Activated T-cell treated with anti-CD3 and anti-CD28 coated beads, Interleukin-2, amount 50 U/mL, for 72 hours (primary cell): ENCODE measurements at places on chromosomes 11 and 22.

DNA sequence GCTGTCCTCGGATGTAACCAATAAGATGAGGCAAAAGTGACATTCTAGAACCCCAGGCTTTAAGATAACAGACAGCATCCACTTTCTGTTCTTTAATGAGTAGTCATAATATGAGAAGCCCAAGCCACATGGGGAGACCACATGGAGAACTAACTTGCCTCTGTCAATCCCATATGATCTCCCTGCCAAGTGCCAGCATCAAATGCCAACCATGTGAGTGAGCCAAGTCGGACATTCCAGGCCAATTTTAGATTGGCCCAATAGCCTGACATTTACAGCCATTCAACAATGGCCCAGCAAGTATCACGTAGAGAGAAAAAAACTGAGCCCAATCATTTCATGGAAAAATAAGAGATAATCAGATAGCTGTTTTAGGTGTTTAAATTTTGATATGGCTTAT is 2048.3 kb upstream of the RAG2 start:
- DNase-seq: no peak

DNA sequence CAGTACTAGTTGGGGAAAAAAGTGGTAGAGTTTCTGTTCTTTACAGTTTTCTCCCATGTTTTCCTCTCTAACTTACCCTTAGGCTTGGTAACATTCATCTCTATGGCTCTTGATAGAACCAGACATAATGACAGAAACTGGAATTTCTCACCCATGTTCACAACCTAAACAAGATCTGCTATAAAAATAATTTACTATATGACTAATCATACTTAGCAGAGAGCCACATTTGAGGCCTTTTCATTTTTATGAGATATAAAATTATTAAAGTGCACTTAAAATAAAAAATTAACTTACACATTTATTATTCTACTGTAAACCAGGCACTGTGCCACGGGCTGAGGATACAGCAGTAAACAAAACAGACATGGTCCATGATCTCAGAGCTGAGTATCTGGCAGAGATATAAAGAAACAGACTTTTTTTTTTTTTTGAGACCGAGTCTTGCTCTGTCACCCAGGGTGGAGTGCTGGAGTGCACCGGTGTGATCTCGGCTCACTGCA is 98.1 kb downstream of the GAB2 start:
- no peak for DNase-seq

- DNase-seq: no peak
These were observed 31.4 kb upstream of the CLDN5 start for GRCh38 chr22:19555651-19556050.

- peak; percentile 65 for DNase-seq
These were observed 35.0 kb upstream of the SORL1 start for GRCh38 chr11:121417055-121417551.

GRCh38 chr11:12673601-12673923 is 659 bp upstream of the TEAD1 start:
- no peak for DNase-seq

GRCh38 chr22:37808294-37808657 is 542 bp downstream of the GCAT start:
- no peak for DNase-seq

- no peak for DNase-seq
These were observed 86.0 kb downstream of the MAML2 start for GRCh38 chr11:96257036-96257435.

DNA sequence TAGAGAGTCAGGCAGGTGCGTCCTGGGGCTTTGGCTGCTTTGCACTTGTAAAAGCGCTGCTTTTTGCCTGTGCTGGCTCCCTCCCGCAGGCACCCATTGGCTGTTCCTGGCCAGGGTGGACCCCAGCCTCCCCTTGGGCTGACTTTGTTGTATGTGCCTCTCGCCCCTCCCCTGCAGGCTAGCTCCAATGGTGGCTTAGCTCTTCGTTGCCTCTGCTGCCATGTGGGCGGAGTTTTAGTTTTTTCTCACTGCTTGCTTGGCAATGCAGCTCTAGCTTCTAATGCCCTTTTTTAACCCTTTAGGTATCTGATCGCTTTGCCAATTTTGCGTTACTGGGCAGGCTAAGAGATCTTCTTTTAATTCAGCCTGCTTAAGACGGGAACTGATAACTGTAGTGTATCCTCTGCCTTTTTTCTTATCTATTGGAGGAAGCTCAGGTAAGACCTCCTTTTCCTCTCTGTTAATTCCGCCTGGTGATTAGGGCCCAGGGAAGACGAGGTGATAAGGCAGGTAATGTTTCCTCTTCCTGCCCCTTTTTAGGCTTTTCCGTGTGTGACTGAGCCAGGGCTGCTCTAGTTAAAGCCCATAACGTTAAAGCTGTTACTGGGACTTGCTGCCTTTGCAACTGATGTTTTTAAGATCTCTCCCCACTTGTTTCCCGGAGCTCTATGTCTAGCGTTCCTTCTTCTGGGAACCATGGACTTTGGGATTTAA is 11.7 kb upstream of the GLYATL1 start:
- peak; percentile 12 for DNase-seq

DNA sequence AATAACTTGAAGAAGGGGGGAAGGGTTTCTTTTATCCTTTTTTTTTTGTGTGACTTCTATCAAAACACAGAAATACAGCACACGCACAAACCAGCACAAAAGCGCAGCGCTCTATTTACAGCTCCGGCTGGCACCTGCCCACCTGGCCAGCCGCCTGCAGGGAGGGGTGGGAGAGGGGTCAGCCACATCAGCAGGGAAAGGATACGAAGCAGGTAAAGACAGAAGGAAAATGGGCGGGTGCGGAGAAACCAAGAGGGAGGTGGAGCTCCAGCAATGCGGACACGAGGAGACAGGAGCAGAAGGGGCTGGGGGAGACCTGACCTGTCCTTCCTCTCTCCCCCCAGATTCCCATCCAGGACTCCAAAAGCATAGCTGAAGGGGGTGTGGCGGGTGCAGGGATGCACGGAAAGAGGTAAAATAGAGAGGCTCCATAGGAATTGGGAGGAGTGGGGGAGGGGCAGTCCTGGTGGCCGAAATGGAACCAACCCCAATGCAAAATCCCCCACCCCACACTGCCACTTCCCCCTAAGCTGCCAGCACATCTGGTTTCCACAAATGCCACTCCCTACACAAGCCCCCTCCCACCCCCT is 14.1 kb downstream of the CXCR5 start:
- DNase-seq: no peak

- no peak for DNase-seq
These were observed 71.4 kb upstream of the SEZ6L start for GRCh38 chr22:26097840-26098239.

- peak; percentile 31 for DNase-seq
These were observed 63.6 kb downstream of the NFAM1 start for GRCh38 chr22:42368379-42369249.

GRCh38 chr11:83159902-83160865 is 3.3 kb downstream of the PCF11 start:
- DNase-seq: no peak

DNA sequence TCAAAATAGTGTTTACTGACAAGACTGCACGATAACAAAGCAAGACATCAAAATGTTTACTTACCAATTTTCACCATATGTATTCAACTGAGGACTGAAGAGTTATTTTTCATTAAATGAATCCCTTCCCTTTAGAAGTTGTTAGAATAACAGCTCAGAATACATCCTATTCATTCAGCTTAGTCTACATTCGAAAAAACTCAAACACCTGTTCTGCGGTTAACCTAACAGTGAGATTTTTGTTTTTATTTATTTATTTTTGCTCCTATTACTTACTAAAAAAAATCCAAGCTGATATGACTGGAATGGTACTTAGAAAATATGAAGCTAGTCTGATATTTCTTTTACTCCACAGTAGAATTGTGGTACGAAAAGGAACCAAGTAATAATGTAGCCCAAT is 10.0 kb downstream of the KCNA4 start:
- DNase-seq: no peak

DNA sequence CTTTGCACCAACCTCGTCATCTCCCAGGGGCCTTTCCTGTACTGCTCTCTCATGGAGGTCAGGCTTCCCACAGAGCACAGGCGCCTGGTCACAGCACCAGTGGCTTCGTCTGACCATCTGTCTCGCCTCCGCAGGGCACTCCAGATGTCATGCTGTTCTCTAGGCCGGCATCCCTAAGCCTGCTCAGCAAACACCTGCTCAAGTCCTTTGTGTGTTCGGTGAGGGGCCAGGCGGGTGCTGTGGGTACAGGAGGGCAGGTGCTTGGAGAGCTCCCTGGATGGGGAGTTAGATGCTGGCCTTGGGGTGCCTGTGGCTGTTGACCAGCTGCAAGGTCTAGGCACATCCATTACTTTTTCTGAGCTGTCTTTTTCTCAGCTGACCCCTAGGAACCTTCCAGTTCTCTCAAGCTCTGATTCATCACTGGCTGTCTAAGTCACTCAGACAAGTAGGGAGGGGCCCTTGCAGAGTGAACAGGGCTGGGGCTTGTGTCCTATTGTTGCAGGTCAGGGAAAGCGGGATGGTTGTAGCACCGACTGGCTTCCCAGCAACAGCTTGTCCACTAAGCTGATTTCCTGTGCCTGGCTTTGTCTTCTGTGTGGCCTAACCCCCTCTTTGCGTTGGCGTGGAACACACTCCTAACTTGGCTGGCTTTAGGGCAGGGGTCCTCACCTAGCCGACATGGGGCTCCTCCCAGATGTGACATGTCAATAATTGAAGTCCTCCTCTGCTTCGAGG is 9.2 kb downstream of the CLDN5 start:
- no peak for DNase-seq

- DNase-seq: peak; percentile 73
These were observed at the start of gene IFITM1 for GRCh38 chr11:313787-314553. IFITM1 (plus strand) TSS chr11:314040; CDS start chr11:314171, 131 bp downstream.

DNA sequence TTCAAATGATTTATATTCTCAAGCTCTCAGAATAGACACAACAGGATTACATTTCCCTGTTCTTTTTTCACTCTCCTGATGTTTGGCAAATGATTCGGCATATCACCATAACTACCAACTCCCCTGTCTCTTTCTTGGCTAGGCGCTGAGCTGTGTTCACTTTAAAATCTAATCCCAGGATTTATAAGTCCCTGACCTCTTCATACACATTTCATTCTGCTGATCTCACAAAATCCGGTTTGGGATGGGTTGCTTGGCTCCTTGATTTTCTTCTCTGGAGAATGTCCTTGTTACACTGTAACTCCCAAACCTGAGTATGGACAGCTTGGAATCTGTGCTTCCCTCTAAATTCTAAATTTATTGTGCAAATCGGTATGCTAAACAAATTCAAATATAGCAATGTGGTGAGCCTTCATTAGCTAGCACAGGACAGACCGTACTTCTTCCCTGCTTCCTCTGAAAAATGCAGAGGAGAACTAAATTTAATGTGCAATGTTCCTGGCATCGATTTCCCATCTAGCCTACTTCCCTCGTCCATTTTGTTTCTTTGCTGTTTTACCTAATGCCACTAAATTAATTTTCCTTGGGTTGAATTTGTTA is 858.5 kb upstream of the FAT3 start:
- no peak for DNase-seq

GRCh38 chr11:71986131-71986530 is 12.6 kb upstream of the IL18BP start:
- no peak for DNase-seq

DNA sequence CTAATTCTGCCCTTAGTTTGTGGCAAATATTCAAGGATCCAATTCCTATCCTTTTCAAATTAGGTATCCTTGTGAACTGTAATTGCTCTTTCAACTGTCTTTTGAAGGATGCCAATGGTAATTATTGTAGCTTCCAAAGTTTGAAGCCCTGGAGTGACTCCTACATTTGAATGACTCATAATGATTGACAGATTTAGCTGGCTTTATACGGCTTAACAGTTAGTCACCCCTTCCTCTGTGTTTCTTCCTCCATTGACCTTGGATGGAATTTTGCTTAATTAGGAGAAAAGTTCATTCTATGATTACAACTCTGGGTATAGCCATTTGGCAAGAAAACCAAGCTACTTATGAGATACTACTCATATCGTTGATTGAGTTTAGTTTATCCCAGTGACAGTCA is 639.3 kb upstream of the KIRREL3 start:
- no peak for DNase-seq

- no peak for DNase-seq
These were observed 3.8 kb upstream of the INCENP start for GRCh38 chr11:62120001-62120400.

DNA sequence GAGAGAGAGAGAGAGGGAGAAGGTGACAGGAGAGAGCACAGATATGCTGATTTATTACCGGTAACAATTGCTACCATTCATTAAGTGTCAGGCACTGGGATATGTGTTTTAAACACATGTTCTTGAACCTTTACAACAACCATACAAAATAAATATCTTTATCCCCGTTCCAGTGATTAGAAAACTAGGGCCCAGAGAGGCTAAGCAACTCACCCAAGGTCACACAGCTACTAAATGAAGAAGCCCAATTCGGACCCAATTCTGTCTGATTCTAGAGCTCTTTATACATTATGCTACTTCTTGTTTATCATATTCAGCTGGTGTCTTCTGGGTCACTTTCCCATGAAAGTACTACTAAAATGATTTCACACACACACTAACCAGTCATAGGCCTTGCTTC is 154.0 kb upstream of the RAG2 start:
- no peak for DNase-seq

- no peak for DNase-seq
These were observed 33.5 kb upstream of the CRTAM start for GRCh38 chr11:122804796-122805195.

DNA sequence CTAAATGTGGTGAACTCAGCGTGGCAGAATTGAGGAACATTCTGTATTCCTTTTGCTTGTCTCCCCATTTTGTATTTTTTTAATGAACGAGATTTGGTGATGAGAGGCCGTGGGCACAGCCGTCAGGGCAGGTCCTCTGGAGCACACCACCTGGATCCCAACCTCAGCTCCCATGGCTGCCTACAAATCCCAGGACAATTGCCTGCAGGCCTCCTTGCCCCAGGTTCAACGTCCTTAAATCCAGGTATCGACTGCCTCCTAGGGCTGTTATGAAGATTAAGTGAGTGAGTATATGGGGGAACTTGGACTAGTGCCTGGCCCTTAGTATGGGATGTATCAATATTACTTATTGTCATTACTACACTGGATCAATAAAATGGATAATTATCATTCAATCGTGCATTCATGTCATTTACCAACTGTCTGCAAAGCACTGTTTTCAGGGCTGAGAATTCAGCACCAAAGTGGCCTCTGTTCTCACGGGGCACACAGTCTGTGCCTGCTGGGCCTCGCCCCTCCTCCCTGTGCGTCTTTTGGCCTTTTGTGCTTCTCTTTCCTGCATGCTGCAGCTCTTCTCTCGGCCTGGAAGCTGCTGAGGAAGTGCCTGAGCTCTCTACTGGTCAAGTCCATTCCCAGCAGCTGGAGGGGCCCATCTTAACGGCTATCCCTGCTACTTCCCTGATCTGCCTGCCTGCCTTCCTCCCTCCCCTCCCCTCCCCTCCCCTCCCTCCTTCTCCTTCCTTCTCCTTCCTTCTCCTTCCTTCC is 1343.7 kb downstream of the BRD1 start:
- no peak for DNase-seq

DNA sequence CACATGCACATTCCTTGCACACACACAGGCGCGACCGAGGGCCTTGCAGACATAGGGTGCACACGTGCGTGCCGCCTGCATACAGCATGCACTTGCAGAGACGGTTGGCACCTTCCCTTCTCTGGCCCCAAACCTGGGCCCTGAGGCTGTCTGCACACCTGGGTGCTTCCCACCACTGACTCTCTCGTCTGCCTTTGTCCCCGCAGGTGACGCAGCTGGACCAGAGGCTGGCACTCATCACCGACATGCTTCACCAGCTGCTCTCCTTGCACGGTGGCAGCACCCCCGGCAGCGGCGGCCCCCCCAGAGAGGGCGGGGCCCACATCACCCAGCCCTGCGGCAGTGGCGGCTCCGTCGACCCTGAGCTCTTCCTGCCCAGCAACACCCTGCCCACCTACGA is 38.0 kb downstream of the CDKN1C start:
- no peak for DNase-seq
